Astrocyte of the cerebellum (primary cell): ENCODE measurements at places on chromosomes 11 and 22.

DNA sequence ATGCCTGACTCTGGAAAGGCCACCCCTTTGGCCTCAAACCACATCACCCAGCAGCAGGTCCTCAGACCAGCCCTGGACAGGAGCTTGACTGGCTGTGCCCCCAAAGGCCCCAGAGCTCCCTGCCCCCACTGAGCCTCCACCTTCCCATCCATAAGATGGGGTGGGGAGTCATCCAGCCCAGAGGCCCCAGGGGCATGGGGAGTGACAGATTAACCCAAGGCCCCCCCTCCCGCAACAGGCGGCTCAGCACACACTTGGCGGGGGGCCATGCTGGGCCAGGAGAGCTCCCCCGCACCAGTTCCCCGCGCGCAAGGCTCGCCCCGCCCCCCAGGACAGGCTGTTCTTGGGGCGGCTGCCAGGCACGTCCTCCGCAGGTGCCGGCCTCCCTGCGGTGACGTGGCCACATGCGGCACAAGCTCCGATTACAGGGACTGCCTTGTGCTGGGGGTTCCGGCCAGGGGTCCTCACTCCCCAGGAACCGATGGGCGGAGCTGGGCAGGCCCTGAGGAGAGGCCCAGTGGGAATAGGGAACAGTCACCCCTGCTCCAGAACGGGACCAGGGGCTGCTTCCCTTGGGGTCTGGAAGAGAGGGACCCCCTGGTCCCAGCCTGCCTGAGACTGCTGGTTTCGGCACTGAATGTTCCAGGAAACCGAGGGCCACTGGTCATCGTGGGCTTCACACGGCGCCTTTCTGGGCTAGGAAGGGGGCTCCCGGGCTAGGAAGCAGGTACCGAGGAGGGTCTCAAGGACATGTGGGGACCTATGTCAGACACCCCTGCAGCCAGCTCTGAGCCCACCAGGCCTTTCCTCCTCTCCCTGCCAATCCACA lies 5.1 kb upstream of the CDKN1C start:
- DNase-seq = no peak

DNA sequence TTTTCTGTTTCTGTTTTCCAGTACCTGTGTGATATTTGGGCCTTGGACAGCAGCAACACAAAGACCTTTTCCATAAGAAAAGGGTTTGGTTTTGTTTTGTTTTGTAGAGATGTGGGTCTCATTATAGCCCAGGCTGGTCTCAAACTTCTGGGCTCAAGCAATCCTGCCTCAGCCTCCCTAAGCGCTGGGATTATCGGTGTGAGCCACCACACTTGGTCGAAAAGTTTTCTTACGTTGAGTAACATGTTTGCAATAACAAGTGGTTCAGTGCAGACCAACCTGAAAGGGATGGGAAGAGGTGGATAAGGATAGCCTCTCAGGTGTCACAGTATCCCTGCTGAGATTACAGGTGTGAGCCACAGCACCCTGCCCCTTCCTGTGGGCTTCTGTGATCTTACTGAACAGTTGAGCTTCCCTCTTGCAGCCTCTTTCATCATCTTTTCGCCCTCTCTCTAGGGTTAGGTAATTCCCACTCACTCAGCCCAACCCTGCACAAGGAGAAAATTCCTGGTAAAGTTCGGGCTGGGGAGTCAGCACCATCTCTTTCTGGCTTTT lies 3.5 kb upstream of the MRPL48 start:
- DNase-seq = no peak

GRCh38 chr11:33930317-33931021 lies 38.6 kb upstream of the LMO2 start:
- no peak for DNase-seq

GRCh38 chr11:60485987-60486386 lies 6.6 kb upstream of the MS4A12 start:
- no peak for DNase-seq

GRCh38 chr22:18055619-18056160 lies 22.1 kb upstream of the PEX26 start:
- no peak for DNase-seq

DNA sequence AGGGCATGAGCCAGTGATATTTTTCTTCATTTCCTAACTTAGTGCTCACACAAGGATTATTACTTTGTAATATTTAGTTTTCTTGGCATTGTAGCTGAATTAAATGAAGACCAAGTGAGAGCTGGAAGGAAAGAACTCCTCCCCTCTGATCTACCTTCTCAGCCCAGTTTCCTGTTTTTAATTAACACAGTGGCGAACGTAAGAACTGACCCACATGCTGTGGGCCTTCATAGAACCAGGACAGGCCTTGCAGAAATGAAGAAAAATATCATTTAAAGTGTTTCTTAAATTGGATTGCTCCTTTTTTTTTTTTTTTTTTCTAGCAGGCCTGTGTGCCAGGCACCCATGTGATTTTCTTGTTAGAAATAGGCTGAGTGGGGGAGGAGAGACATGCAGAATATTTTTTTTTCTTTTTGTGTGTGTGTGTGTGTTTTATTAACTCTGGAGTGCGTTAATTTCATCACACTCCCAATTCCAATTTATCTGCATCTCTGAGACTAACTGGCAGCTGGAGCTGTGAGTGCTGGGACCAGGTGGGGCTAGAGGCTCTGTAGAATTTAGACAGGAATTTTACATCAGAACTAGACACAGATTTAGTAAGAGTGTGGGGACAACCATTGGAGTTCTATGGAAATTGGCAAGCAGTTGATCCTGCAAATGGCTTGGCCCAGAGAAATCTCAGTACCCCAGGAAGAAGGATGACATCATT lies 320.5 kb downstream of the DDX10 start:
- DNase-seq = no peak

GRCh38 chr11:36007127-36007655 lies 63.3 kb downstream of the LDLRAD3 start:
- no peak for DNase-seq

GRCh38 chr11:75371949-75372876 lies 20.8 kb upstream of the ARRB1 start:
- DNase-seq = no peak

DNA sequence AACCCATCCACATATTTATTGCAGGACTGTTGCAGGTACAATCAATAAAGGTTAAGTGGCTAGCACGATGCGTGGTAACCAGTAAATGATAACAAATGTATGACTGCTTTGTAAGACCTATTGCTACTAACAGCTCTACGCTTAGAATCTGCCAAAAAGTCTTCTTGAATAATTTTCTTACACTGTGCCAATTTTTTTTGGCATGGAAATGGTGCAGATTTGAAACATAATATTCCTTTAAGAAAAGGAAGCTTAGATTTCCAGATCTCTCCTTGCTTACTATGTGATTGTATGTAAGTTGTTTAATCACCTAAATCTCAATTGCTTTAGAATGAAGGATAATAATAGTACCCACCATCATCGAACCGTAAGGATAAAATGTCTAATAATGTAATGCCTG lies 192.0 kb downstream of the LRRC4C start:
- no peak for DNase-seq

- DNase-seq = no peak
These were observed 12.4 kb downstream of the ACO2 start for GRCh38 chr22:41481131-41481830.

GRCh38 chr11:19379465-19379864 lies 138.7 kb upstream of the E2F8 start:
- peak; percentile 33 for DNase-seq

DNA sequence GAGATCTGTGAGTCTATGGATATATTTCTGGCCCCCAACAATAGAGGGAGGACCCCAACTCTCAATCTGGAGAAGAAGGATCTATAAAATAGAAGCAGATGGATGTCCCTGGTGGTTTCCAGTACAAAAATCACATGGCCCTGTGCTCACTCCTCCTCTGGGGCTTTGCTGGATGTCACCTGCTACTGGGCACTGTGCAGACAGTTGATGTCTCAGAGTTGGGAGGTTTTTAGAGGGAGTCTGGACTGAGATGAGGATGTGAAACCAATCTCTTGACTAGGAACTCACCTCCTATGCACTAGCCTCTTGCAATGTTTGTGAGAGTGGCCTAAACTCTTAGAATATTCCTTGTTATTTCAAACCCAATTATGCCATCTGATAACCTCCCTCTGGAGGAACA lies 107.2 kb downstream of the SCN3B start:
- no peak for DNase-seq

- no peak for DNase-seq
These were observed 24.5 kb downstream of the RPUSD4 start for GRCh38 chr11:126186708-126187529.

DNA sequence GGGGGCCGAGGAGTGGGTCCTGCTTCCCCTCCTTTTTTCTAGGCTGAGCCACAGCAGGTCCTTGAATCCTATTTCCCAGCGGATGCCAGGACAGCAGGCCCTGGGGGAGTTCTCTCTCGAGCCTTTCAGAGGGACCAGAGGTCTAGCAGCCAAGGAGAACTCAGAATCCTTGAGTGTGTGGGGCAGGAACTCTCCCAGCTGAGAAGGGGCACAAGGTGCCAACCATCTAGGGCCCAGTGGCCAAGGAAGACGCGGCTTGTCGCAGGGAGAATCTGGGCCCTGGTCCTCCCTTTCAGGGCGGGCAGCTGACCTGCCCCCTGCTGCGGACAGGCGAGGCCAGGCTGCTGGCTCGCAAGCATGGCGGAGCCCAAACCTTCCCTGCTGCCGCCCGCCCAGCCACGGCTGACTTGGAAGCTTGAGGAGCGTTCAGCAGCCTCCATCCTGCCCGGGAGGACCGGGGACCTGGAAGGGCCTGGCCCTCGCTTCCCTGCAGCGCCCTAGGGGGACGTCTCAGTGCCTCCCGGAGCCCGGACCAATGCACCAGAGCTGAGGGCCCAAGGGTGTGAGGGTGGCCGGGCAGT lies 972 bp upstream of the TSSC4 start:
- no peak for DNase-seq

DNA sequence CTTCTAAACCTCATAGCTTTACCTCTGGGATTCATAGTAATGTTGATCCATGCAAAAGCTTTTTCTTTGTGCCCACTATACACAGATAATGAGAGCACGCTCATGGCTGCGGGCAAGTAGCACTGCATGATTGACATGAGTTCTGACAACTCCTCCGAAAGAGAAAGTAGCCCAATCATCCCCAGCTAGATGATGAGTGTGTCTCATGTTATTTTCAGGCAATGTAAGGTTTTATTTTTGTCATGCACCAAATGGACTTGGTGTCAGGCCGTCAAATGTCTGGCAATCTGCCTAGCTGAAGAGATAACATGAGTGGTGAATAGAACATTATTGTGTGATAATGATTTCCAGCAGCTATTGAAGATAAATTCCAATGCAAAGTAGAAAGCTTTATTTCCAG lies 662.6 kb downstream of the NTM start:
- no peak for DNase-seq

GRCh38 chr11:65426839-65427690 lies 4.5 kb downstream of the NEAT1 start:
- DNase-seq = no peak

- no peak for DNase-seq
These were observed 48.0 kb downstream of the IGLL5 start for GRCh38 chr22:22935546-22936157.

- no peak for DNase-seq
These were observed 82.6 kb downstream of the RAB30 start for GRCh38 chr11:82988936-82989627.

- DNase-seq = no peak
These were observed 8.7 kb upstream of the NPAS4 start for GRCh38 chr11:66412110-66412509.

DNA sequence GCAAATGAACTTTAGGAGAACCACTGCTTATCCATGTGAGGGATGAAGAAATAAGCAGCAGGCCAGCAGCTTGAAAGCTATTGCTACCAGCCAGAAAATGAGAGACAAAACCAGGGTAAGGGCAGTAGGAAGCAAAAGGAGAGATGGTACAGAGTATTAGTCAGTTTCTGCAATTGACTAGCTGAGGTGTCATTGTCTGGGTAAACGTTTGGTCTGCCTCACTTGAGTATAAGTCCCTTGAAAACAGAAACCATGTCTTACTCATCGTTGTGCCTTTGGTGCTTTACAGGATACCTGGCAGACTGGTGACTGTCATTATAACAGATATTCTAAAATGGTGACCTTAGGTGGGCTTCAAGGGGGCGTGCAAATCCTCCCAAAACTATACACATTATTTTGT lies 63.9 kb upstream of the USP47 start:
- DNase-seq = no peak

DNA sequence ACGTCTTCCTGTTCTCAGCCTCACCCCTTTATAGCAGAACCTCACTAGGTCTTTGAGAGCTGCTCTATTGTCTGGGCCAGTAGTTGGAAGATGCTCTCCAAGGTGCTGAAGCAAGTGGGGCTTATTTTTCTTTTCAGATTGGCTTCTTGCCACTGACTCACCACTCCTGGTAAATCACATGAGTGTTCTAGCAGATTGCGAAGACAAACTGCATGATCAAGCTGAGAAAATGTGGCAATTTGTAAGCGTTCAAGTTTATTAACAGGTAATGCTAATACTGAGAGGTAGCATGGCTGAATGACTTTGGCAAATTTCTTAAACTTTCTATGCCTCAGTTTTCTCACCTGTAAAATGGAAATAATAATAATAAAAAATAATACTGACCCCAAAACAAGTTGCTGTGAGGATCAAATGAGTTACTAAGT lies 59.2 kb downstream of the CACNG2 start:
- DNase-seq = peak; percentile 92

- DNase-seq = no peak
These were observed 33.8 kb downstream of the MYEOV start for GRCh38 chr11:69327741-69328191.

DNA sequence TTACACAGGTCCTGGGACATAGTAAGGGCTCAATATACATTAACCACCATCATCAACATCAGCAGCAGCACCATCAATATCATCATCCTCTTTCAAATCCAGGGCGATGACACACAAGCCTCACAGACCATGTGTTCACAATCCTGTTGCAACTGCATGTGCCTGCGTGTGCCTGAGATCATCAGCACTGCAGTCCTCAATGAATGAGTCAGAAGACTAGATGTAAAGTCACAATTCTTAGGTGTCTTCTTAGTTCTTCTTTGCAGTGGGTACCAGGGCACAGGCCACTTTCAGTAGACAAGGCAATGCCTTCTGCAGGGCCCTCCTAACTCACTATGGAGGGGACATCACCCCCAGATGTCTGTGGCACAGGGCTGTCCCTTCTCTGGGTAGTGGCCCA lies 111.1 kb downstream of the MYO18B start:
- DNase-seq = no peak

GRCh38 chr11:117900121-117900648 lies 23.7 kb upstream of the FXYD6 start:
- DNase-seq = no peak
